ENCODE measurements at places on chromosomes 4 and X.

GRCh38 chr4:154406018-154406795 lies 85.4 kb downstream of the DCHS2 start:
- DNase-seq, result no peak

DNA sequence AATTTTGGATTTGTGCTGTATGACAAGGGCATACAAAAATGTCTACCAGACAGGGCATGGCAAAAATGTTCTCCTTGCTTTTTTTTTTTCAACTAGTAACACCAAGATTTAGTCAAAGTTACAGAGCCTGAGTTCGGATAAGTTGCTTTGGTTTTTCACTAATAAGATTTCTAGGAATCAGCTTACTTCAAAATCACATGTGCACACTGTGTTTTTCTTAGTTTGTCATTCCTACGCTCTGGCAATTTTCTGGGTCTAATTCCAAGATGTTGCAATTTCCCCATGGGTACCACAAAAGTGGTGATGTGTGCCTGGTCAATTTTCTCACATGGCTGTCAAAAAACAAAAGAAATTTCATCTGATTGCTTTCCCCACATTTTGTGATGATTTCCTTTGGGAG lies 6.3 kb downstream of the C1QTNF7 start:
- DNase-seq, result no peak

- no peak for DNase-seq
These were observed 75.4 kb downstream of the FBXW7 start for GRCh38 chr4:152460488-152460887.

DNA sequence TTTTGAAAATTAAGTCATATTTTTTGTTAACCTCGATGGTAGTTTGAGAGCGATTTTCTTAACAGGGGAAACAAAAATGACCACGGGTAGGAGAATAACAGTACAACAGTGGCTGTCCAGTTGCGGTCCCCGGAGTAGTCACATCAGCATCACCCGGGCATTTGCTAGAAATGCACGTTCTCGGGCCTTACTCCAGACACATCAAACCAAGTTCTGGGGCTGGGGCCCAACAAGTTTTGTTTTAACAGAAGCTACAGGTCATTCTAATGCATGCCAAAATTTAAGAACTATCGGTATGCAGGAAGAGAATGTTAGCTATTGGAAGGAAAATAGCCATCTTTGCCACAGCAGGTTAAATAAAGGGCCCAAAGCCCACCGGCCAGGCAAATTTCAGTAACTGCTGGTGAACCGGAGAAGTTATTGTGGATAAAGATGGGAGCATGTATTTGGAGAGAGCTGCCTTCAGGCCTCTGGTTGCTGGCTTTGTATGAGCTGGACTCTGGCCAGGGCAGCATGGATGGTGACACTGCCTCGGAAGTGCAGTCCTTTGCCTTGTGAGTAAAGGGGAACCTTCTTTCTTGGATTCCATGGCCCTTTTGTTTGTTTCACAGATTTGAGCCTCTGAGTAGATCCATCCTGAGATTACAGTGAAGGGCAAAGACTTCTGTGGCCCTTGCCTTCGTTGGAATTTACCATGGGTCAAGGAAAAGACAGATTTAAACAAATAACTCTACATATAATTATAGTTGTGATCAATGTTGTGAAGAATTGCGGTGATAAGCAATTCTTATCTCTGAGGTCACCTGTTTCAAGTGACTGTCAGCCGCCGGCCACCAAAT lies 62.1 kb downstream of the TBC1D14 start:
- DNase-seq, result no peak

DNA sequence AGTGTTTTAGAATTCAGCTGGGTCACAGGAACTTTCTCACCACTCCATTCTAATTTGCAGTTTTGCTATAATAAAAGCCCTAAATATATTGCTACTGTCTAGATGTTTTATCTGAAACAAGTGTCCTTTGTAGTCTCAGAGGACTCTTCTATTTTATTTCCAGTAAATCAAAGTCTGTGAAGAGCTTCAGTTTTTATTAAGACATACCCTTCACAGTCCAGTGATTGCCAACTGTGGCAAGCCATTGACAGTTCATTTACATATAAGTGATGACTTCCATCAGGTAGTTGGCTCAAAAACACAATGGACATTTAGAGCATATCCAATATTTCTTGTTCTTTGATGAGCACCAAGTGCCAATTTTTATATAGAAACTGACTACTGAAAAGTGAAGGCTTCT lies 466.1 kb downstream of the IQCM start:
- DNase-seq, result no peak

DNA sequence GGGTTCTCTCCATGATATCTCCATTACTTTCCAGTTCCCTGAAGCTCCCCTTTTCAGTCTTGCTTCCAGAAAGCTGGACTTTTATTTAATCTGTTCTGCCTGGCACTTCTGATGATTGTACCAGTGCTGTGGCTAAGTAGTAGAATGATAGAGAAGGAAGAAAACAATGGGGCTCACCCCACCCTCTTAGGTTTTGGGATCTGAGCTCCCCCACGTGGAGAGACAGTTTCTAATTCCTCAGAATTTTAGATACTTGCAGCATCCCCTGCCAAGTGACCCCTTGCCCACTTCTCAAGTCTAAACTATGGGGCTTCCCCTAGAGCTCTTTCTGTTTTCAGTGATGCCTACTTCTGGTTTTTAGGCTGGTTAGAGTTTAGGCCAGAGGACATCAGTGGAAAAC lies 73.9 kb downstream of the GC start:
- no peak for DNase-seq

DNA sequence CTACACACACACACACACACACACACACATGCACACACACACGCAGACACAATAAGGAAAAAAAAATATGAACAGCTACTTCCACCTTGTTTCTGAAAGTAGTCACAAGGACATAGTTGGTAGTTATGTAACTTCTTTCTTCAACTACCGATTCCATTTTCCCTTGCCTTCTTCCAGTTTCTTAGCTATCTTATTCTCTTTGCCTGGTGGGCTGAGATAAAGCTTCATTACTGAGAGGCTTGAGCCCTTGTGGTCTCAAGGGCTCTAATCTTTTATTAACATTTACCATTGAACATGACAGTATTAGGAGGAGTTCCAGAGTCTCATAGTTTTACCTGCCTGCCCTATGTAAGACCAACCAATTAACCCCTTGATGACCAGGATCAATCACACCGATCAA lies 8.9 kb upstream of the SMIM10 start:
- DNase-seq, result no peak

GRCh38 chr4:128810331-128810870 lies 901 bp downstream of the JADE1 start:
- no peak for DNase-seq

DNA sequence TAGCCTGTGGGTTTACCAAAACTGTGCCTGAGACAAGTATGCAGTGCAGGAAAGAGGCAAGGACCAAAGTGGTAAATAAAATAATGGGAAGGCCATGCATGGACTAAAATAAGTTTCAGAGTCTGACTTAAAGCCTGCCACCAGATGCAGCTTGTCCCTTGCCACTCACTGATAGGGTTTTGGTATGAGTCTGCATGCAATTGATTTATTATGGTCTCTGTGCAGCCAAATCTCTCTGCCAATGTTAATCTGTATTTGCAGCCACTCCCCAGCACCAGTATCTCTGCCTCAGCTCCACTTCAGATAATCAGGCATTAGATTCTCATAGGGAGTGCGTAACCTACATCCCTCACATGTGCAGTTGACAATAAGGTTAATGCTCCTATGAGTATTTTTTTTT lies 5.5 kb upstream of the FGF2 start:
- DNase-seq, result no peak

GRCh38 chrX:97524997-97525396 lies 641.3 kb downstream of the RPA4 start:
- no peak for DNase-seq

Data from activated CD4-positive, CD25-positive, alpha-beta regulatory T cell (primary cell).